Testis (tissue), 5 donors: ENCODE measurements at places on chromosomes 5 and 9. TPM values are rescaled to one million over a fixed set of nuclear protein-coding genes. Genes with fewer than 3 reads are reported as not detected.

- H3K4me1 ChIP-seq = peaks cover 6% of the 10 kb centered on the region
- no peak overlapping the region for H3K27ac ChIP-seq
- H3K27me3 ChIP-seq = no peaks in the 10 kb centered on the region
- H3K36me3 ChIP-seq = no peaks in the 10 kb centered on the region
Measured at GRCh38 chr9:852539-852938, 11.0 kb downstream of the DMRT1 start.

The ARID3C gene
- total RNA-seq = 0.37 TPM

GRCh38 chr9:35861161-35861897, 8.9 kb downstream of the OR13J1 start:
- H3K36me3 ChIP-seq = no peaks in the 10 kb centered on the region
- no peak overlapping the region for H3K27ac ChIP-seq
- DNase-seq = no peak
- H3K4me3 ChIP-seq = no peak overlapping the region
- H3K4me1 ChIP-seq = no peaks in the 10 kb centered on the region

- H3K4me1 ChIP-seq = no peaks in the 10 kb centered on the region
- no peak overlapping the region for H3K27ac ChIP-seq
- H3K4me3 ChIP-seq = no peak overlapping the region
- no peaks in the 10 kb centered on the region for H3K27me3 ChIP-seq
Measured at GRCh38 chr9:91395106-91395552, 28.5 kb downstream of the NFIL3 start.

- H3K27me3 ChIP-seq = no peaks in the 10 kb centered on the region
- H3K36me3 ChIP-seq = no peaks in the 10 kb centered on the region
- DNase-seq = no peak
- peaks cover 12% of the 10 kb centered on the region for H3K4me1 ChIP-seq
Measured at GRCh38 chr5:32325616-32326015, 12.9 kb upstream of the MTMR12 start.

GRCh38 chr5:32044939-32045338, 129.2 kb downstream of the GOLPH3 start:
- H3K27ac ChIP-seq = no peak overlapping the region
- DNase-seq = no peak
- peaks cover 4% of the 10 kb centered on the region for H3K4me1 ChIP-seq
- no peak overlapping the region for H3K4me3 ChIP-seq
- H3K27me3 ChIP-seq = no peaks in the 10 kb centered on the region
- no peaks in the 10 kb centered on the region for H3K36me3 ChIP-seq

The OLFM1 gene
- total RNA-seq = 13.9 TPM

- no peaks in the 10 kb centered on the region for H3K36me3 ChIP-seq
- peaks cover 10% of the 10 kb centered on the region for H3K4me1 ChIP-seq
- H3K27me3 ChIP-seq = no peaks in the 10 kb centered on the region
Measured at GRCh38 chr9:130140706-130141105, 31.5 kb upstream of the NCS1 start.

The HTR1A gene
- 0.68 TPM for total RNA-seq

- DNase-seq = no peak
- no peaks in the 10 kb centered on the region for H3K4me1 ChIP-seq
- no peak overlapping the region for H3K4me3 ChIP-seq
- no peaks in the 10 kb centered on the region for H3K27me3 ChIP-seq
- H3K27ac ChIP-seq = no peak overlapping the region
Measured at GRCh38 chr9:35863583-35863982, 6.6 kb downstream of the OR13J1 start.

DNA sequence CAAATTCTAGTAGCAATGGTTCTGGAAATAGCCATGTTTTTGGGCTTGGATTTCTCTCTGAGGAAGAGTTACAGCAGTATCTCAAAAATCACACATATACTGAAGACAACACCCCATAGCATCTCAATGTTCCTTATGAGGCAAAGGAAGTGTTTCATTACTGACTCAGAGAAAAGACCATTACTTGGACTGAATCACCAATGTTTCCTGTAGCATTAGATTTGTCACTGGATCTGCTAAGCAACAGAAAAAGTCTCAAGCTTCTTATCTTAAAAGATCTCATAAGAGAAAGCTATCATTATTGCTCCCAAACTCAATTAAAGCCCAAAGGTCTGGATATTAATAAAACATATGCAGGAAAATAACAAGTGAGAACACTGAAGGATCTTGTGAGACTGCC, 272.4 kb downstream of the ADAMTS6 start:
- no peak overlapping the region for H3K27ac ChIP-seq
- no peak for DNase-seq
- H3K4me3 ChIP-seq = no peak overlapping the region
- no peaks in the 10 kb centered on the region for H3K27me3 ChIP-seq

DNA sequence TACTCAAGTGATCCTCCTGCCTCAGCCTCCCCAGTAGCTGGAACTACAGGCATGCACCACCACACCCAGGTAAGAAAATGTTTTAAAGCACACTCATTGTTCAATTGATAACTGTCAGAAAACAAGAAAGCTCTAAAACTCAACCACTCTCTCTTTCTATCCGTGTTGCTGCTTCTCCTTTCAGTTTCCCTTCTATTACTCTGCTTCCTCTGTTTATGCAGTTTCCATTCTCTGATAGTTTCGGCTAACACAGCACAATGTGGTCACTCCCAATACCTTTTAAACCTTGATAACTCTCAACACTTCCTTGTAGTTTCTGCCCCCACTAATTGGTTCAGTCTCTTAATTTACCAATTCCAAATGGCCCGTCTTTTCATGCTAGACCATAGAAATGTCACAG, 59.2 kb upstream of the NR4A3 start:
- no peaks in the 10 kb centered on the region for H3K4me1 ChIP-seq
- no peaks in the 10 kb centered on the region for H3K27me3 ChIP-seq
- no peak for DNase-seq
- H3K27ac ChIP-seq = no peak overlapping the region
- H3K4me3 ChIP-seq = no peak overlapping the region
- no peaks in the 10 kb centered on the region for H3K36me3 ChIP-seq

DNA sequence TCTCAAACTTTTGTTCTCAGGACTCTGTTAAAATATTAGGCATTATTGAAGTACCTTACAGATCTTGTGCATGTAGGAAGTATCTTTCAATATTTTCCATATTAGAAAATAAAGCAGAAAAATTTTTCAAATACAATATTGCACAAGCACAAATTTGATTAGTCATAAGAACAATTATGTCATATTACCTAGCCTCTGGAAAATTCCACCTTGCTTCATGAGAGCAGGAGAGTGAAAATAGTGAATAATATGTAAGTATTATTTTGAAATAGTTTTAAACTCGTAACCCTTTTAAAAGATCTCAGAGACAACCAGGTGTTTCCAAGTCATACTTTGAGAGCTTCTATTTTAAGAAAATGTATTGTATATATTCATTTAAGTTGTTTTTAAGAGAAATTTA, 1672.9 kb upstream of the ACO1 start:
- H3K27me3 ChIP-seq = no peaks in the 10 kb centered on the region
- H3K36me3 ChIP-seq = no peaks in the 10 kb centered on the region
- no peaks in the 10 kb centered on the region for H3K4me1 ChIP-seq
- DNase-seq = no peak
- no peak overlapping the region for H3K4me3 ChIP-seq

The N4BP3 gene
- total RNA-seq = 3.6 TPM

GRCh38 chr5:39977066-39977655, 552.4 kb upstream of the DAB2 start:
- no peaks in the 10 kb centered on the region for H3K36me3 ChIP-seq
- no peak overlapping the region for H3K27ac ChIP-seq
- DNase-seq = no peak
- H3K4me1 ChIP-seq = no peaks in the 10 kb centered on the region

GRCh38 chr5:76542887-76543690, 80.1 kb downstream of the F2RL2 start:
- H3K4me3 ChIP-seq = no peak overlapping the region
- no peaks in the 10 kb centered on the region for H3K4me1 ChIP-seq
- H3K27ac ChIP-seq = no peak overlapping the region
- DNase-seq = peak; percentile 31
- H3K27me3 ChIP-seq = no peaks in the 10 kb centered on the region

GRCh38 chr5:7047511-7048261, 334.5 kb downstream of the TENT4A start:
- no peaks in the 10 kb centered on the region for H3K36me3 ChIP-seq
- no peak overlapping the region for H3K27ac ChIP-seq
- H3K4me3 ChIP-seq = no peak overlapping the region

DNA sequence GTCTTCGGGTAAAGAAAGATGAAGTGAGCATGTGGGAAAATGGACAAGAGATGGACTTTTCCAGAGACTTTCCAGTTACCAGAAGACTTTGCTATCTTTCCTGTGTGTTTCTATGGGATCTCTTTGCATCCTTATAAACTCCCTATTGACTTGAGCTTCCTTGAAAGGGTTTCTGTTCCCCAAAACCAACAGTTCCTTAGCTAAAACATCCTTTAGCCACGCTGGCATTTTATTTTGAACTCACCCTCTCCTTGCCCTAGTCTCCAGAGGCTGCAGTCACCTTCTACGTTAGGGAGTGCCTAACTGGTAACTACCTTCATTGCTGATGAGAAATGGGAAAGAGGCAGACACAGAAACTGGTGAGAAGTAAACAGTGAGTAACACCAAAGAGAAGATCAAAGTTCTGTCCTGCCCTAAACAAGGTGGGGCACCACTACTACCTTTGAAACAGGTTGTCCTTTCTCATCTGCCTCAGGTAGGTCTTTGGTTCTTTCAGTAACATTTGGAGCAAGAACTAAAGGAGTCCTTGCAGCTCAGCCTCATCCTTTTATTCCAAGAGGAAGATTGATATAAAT, 402.9 kb downstream of the ENC1 start:
- H3K36me3 ChIP-seq = no peaks in the 10 kb centered on the region
- DNase-seq = no peak
- H3K27me3 ChIP-seq = no peaks in the 10 kb centered on the region
- H3K27ac ChIP-seq = no peak overlapping the region

DNA sequence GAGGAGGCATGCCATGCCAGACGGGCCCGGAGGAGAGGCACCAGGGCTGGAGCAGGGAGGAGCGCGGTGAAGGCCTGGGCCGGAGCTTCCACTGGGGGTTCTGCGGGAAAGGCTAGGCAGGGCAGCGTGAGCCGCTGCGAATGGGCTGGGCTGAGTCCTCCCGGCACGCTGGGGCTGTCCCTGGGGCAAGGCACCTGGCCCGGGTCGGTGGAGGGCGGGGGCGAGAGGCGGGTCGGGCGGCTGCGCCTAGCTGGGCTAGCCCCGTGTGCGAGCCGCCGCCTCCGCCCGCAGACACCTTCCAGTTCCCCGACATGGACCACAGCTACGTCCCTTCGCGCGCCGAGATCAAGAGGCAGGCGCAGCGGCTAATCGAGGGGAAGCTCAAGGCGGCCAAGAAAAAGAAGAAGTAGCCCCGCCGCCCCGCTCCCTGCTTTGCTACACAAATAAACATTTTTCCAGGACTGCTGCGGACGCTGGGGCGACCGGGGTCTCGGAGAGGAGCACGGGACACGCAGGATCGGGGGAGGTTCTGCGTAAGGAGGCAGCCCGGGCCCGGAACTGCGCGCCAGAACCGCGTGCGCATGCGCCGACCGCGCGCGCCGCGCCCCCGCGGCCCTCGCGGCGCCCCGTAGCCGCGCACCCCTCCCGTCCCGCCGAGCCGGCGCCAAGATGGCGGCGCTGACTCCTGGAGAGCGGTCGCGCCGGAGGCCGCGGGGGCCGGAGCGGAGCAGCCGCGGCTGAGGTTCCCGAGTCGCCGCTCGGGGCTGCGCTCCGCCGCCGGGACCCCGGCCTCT, at the start of gene RABL6:
Gene RABL6 (plus strand): TSS at position 668 of the 794 bp plus-strand sequence. CDS start 249 bp downstream, outside the sequence.
- H3K4me3 ChIP-seq = peak within 1 kb of the TSS; percentile 79
- H3K27ac ChIP-seq = peak within 1 kb of the TSS; percentile 86
- no peaks in the 10 kb centered on the region for H3K36me3 ChIP-seq
- no peaks in the 10 kb centered on the region for H3K27me3 ChIP-seq

DNA sequence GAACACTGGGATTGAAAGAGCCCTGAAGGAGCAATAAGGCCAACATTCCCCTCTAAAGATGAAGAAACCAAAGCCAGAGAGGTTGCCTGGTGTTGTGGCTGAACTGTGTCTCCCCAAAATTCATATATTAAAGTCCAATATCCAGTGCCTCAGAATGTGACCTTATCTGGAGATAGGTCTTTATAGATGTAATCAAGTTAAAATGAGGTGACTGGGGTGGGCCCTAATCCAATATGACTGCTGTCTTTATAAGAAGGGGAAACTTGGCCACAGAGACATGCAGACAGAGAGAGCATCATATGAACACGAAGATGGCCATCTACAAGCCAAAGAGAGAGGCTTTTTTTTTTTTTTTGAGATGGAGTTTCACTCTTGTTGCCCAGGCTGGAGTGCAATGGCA, 66.9 kb upstream of the PLPP1 start:
- H3K27ac ChIP-seq = peak overlapping the region; percentile 10
- DNase-seq = no peak
- H3K36me3 ChIP-seq = no peaks in the 10 kb centered on the region
- H3K4me3 ChIP-seq = no peak overlapping the region
- H3K4me1 ChIP-seq = peaks cover 33% of the 10 kb centered on the region

DNA sequence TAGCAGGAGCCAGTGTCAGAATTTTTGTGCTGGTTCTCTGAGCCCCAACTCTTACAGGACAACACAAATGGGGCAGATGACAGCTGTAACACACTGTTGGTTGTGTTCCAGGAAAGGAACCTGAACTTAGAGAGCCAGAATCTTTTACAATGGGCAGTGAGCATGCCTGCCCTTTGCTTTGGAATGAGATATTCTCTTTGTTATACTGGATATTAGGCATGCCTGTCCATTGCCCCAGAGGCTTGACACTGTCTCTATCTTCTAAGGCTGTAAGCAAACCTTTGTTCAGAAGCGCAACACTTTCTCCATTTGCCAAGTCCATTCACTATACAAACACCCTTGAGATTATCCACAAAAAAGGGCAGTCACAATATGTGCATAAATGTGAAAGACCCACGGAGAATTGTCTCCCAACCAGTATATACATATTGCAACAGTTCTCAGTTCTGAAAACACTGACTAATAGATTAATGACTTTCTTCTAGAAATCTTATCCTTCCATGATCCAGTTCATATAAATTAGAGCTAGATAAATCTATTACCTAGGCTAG, 26.3 kb upstream of the CEP120 start:
- H3K27me3 ChIP-seq = no peaks in the 10 kb centered on the region
- H3K4me1 ChIP-seq = no peaks in the 10 kb centered on the region
- DNase-seq = no peak
- H3K36me3 ChIP-seq = no peaks in the 10 kb centered on the region
- H3K27ac ChIP-seq = no peak overlapping the region

The FBLL1 gene
- total RNA-seq = 6.4 TPM

DNA sequence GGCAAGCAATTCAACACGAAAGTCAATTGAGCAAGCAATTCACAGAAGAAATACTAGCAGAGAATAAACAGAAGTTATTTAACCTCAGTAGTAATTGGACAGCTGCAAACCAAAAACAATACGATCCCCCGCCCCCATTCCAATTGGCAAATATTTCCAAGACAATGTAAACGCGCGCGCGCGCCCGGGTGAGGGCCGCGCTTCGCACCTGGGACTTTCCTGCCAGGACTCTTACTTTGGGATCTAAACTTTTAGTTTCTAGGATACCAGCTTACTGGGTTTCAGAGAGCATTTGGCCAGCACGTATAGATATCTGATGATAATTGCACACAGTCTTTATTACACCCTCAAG, 8.6 kb downstream of the RUFY1 start:
- peak overlapping the region; percentile 82 for H3K27ac ChIP-seq
- no peaks in the 10 kb centered on the region for H3K27me3 ChIP-seq
- DNase-seq = peak; percentile 56
- no peaks in the 10 kb centered on the region for H3K4me1 ChIP-seq
- H3K36me3 ChIP-seq = no peaks in the 10 kb centered on the region

- no peak overlapping the region for H3K4me3 ChIP-seq
- no peaks in the 10 kb centered on the region for H3K27me3 ChIP-seq
- DNase-seq = no peak
- no peak overlapping the region for H3K27ac ChIP-seq
- H3K4me1 ChIP-seq = peaks cover 3% of the 10 kb centered on the region
- H3K36me3 ChIP-seq = no peaks in the 10 kb centered on the region
Measured at GRCh38 chr5:124524552-124525232, 221.7 kb downstream of the ZNF608 start.

- no peak overlapping the region for H3K4me3 ChIP-seq
- H3K4me1 ChIP-seq = no peaks in the 10 kb centered on the region
- H3K36me3 ChIP-seq = no peaks in the 10 kb centered on the region
- no peak overlapping the region for H3K27ac ChIP-seq
Measured at GRCh38 chr5:122639864-122640263, 135.0 kb upstream of the SNX2 start.
